Articular chondrocyte of knee joint (primary cell): ENCODE measurements at places on chromosomes 11 and 22. TPM values are rescaled to one million over a fixed set of nuclear protein-coding genes. Genes with fewer than 3 reads are reported as not detected.

KBTBD3 gene
- total RNA-seq, result 7.4 and 11.1 TPM in 2 replicates

DDI1 gene
- not detected in 2 replicates for total RNA-seq

LRRC32 gene
- total RNA-seq, result 13.0 and 13.5 TPM in 2 replicates

MS4A8 gene
- total RNA-seq, result not detected in 2 replicates

MS4A14 gene
- not detected in 2 replicates for total RNA-seq

AKIP1 gene
- 28.9 and 30.3 TPM in 2 replicates for total RNA-seq

INPP5J gene
- 0.13 TPM in 1 of 2 replicates, not detected in the other for total RNA-seq

RCOR2 gene
- 0.65 and 0.97 TPM in 2 replicates for total RNA-seq

UBQLNL gene
- total RNA-seq, result 0.39 and 0.65 TPM in 2 replicates

ASCL3 gene
- not detected in 2 replicates for total RNA-seq

KCTD14 gene
- total RNA-seq, result 1.7 and 3.7 TPM in 2 replicates

ARHGEF17 gene
- 28.9 and 39.6 TPM in 2 replicates for total RNA-seq

CCDC15 gene
- total RNA-seq, result 2.2 and 3.4 TPM in 2 replicates

DCDC1 gene
- total RNA-seq, result 0.65 and 1.6 TPM in 2 replicates

LAYN gene
- 61.5 and 62.7 TPM in 2 replicates for total RNA-seq

ARHGAP8 gene
- total RNA-seq, result 0.43 and 2.0 TPM in 2 replicates

ZNF214 gene
- 6.8 and 9.1 TPM in 2 replicates for total RNA-seq

FOLH1 gene
- total RNA-seq, result not detected in 2 replicates

MS4A12 gene
- total RNA-seq, result not detected in 2 replicates

KCNQ1 gene
- not detected in 2 replicates for total RNA-seq
